ENCODE measurements at places on chromosomes 2 and 18.

DNA sequence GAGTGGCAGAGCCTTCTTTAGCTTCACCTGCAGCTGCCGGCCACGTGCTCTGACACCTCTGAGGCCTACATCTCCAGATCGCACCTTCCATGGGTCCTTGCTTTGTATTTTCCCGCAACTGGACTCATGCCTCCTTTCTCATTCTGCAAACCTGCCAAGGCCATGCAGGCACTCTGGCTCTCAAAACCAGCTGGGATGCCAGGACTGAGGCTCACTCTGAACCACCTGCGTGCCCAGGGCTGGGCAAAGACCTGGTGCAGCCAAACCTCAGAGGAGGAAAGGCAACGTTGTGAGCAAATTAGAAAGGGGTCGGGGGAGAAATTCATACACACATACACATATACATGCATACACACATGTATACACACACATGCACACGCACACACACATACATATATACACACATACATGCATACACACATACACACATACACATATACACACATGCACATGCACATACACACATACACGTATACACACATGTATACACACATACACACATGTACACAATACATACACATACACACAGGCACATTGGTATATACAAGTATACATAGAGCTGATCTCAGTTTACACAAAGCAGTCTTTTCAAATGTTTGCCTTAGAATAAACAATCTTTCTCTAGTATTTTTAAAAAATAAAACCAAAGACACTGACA, 125.2 kb downstream of the RTP5 start:
- DNase-seq: no peak

GRCh38 chr2:218710334-218710686, 325 bp upstream of the TTLL4 start:
- no peak for DNase-seq

DNA sequence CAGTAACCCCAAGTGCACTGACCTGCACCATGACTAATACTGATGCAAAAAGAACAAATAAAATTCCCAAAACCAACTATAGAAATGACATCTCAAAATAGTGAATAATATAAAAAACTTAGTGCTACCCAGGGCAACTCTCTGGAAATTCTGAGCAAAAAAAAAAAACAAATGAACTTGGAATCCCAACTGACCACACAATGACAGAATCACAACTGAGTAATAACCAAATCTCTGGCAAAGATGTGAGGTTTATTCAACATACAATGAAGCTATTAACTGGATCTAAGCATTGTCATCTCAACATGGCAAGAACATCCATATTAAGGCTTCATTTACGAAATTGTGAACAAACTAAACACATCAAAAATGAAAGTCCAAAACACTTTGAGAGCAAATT, 22.7 kb downstream of the EXOC6B start:
- no peak for DNase-seq

DNA sequence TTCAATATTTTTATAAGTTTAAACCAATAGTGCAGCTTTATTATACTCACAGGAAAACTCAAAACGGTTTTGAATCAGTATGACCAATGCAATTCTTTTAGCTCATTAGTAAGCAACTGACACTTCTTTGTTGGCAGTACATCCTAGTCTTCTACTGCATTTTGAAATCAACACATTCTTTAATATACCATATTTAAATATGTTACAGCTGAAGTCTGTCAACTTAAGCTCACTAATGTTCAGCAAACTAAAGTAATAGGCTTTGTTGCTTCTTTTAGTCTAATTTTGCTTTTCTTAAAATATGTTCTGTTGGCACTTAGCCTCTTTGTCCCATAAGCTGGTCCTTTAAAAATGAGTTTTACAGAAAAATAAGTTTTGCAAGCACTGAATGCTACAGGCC, 55.4 kb upstream of the CCBE1 start:
- no peak for DNase-seq

GRCh38 chr18:13336841-13337240, 118.3 kb downstream of the LDLRAD4 start:
- no peak for DNase-seq

- DNase-seq: peak; percentile 97
Measured at GRCh38 chr2:27320958-27321543, 1.8 kb downstream of the MPV17 start.

GRCh38 chr18:23998018-23998417, 16.5 kb upstream of the TTC39C start:
- DNase-seq: no peak

DNA sequence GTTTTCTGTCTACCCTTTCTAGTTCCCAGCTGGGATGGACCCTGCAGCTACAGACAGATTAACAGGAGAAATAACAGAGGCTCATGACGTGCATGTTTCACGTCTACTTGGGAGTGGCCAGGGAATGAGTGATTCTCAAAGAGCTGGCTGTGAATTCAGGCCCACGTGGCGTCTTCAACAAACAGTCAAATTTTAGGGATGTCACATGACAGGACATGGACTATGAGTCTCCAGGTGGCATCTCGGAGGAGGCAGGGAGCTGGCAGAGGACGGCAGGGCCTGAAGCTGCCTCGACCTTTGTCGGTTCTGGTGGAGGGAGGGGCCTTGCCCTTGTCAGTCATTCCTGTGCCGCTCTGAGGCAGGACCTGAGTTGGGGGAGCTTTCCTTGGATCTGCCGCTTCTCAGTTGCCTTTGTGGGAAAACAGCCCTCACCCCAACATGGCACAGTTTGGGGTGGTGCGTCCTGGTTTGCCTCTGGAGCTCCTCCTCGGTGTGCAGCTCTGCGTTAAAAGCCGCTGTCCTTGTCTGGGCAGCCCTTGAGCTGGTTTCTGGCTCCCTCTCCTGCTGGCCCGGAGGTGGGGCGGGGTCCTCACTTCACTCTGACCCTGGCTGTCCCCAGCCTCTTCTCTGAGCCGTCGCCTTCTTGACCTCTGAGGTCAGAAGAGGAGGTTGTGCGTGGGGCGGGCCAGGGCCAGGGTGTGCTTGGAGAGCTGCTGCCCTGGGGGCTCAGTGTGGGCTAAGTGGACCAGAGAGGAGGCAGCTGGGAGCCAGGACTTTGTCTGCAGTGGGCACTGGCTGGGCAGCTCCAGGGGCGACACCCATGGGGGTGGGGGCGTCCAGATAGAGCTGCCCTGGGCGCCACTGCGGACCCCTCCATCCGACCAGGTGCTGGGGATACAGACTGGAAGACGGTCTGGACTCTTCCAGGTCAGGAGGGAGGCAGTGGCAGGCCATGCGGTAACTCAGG, 12.1 kb upstream of the GAL3ST2 start:
- no peak for DNase-seq

GRCh38 chr2:71292159-71292558, 39.4 kb upstream of the ZNF638 start:
- no peak for DNase-seq

- DNase-seq: peak; percentile 86
Measured at GRCh38 chr2:9703085-9703678, 72.4 kb upstream of the YWHAQ start.

GRCh38 chr2:73177645-73178255, 24.6 kb upstream of the NOTO start:
- no peak for DNase-seq

Measured in kidney epithelial cell (primary cell).